ENCODE measurements at places on chromosomes 12 and 14. TPM values are rescaled to one million over a fixed set of nuclear protein-coding genes. Genes with fewer than 3 reads are reported as not detected.

The RNASE3 gene
- total RNA-seq: 0.38 TPM

The PRKAG1 gene
- total RNA-seq: 98.7 TPM

The PSMC6 gene
- total RNA-seq: 76.6 TPM

DNA sequence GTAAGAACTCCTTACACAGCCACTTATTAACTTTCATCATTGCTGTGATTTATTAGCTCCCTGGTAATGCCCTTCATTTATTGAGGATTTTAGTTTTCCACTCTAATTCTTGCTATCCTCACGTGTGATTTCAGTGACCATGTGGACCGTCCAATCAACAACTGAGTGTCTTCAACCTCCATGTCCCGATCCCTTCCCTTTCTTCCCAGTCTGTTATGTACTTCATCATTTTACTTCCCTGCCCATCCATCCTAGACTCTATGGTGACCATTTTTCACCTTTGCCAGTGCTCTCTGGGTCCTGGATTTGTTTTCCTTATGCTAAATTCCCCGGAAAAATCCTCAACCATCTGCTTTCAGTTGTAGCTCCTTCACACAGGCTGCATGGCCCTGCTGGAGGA is 111.0 kb downstream of the MSRB3 start:
- no peak for DNase-seq
- H3K4me3 ChIP-seq: no peak overlapping the region
- no peaks in the 10 kb centered on the region for H3K36me3 ChIP-seq
- H3K4me1 ChIP-seq: peaks cover 15% of the 10 kb centered on the region
- H3K27me3 ChIP-seq: no peaks in the 10 kb centered on the region

DNA sequence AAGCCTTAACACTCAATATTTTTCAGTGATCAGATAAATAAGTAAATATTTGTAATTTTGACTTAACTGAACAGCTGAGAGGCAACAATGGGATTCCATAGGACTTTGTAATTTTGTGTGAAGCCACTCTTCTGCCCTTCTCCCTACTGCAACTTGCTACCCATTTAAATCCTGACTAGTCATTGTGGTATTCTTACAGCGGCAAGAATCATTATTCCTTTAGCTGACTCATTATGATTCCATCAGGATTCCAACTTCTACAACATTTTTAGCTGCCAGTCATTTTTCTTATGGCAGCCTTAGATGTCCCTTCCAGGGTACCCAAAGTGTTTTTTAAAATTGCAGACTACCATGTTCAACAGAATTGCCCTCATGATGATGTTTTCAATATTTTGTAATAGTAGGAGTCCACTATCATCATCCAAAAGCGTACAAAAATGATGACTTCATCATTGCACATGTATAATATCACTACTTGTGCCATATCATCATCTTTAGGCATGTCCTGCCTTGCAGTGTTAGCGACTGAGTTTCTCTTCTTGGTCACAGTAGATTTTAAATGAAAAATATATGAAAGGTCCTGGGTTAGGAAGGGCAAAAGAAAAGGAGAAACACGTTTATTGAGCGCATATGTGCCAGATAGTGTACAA is 5.1 kb upstream of the MAGOHB start:
- no peak for DNase-seq
- no peak overlapping the region for H3K4me3 ChIP-seq
- H3K27ac ChIP-seq: no peak overlapping the region
- no peaks in the 10 kb centered on the region for H3K4me1 ChIP-seq
- H3K36me3 ChIP-seq: no peaks in the 10 kb centered on the region

GRCh38 chr12:120473807-120474615 is 4.5 kb upstream of the SRSF9 start:
- no peak overlapping the region for H3K27ac ChIP-seq
- DNase-seq: no peak
- peaks cover 7% of the 10 kb centered on the region for H3K4me1 ChIP-seq
- no peak overlapping the region for H3K4me3 ChIP-seq
- no peaks in the 10 kb centered on the region for H3K36me3 ChIP-seq

GRCh38 chr14:89681086-89682018 is 264.3 kb upstream of the FOXN3 start:
- no peaks in the 10 kb centered on the region for H3K4me1 ChIP-seq
- no peaks in the 10 kb centered on the region for H3K36me3 ChIP-seq
- no peak overlapping the region for H3K27ac ChIP-seq
- DNase-seq: no peak
- H3K4me3 ChIP-seq: no peak overlapping the region
- no peaks in the 10 kb centered on the region for H3K27me3 ChIP-seq

DNA sequence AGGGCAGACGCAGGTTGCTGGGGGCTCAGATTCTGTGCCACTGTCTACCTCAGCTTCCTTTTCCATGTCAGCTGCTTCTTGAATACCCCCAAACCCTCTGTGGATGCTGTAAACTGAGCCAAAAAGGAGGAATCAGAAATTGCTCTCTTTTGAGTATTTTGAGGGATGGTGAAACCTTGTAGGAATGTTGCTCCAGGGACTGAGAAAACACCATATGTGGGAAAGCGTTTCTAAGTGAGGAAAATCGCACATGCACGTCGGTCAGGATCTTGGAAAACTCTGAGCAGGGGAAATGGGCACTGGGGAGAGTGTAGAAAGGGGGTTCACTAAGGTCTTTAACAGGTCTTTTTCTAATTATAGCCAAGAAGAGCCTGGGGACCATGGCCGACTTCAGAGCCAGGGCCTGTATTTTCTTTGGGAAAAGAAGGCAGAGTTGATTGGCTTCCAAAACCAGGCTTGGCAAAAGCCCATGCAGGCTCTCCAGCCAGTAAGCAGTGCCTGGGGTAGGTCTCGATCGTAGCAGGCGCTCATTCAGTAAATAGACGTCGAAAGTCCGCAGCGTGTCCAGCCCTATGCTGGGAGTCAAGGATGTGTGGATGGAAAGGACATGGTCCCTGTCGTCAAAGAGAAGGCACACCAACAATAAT is 58.0 kb downstream of the NTF3 start:
- H3K27ac ChIP-seq: no peak overlapping the region
- H3K4me3 ChIP-seq: no peak overlapping the region
- DNase-seq: no peak
- H3K27me3 ChIP-seq: no peaks in the 10 kb centered on the region

GRCh38 chr12:32176606-32177005 is 70.0 kb downstream of the BICD1 start:
- H3K4me1 ChIP-seq: peaks cover 3% of the 10 kb centered on the region
- no peaks in the 10 kb centered on the region for H3K27me3 ChIP-seq
- H3K27ac ChIP-seq: no peak overlapping the region
- no peaks in the 10 kb centered on the region for H3K36me3 ChIP-seq

DNA sequence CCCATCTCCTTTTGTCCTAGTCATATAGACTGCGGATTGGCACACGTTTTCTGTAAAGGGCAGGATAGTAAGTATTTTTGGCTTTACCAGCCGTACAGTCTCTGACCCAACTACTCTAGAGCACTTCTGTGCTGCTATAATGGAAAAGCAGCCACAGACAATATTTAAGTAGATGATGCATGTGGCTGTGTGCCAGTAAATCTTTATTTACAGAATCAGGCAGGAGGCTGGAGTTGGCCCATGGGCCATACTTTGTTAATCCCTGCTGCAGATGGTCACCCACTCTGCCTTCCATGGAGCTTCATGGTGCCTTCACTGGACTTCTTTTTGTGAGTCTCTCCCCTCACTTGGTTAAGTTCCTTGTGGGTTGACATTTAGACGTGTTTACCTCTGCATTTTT is 584.5 kb upstream of the TBX3 start:
- DNase-seq: no peak
- H3K27me3 ChIP-seq: no peaks in the 10 kb centered on the region
- H3K4me3 ChIP-seq: no peak overlapping the region
- no peak overlapping the region for H3K27ac ChIP-seq
- H3K36me3 ChIP-seq: no peaks in the 10 kb centered on the region

- H3K4me3 ChIP-seq: no peak overlapping the region
- H3K4me1 ChIP-seq: peaks cover 24% of the 10 kb centered on the region
Observed at GRCh38 chr12:48142818-48143674, 14.3 kb downstream of the ASB8 start.

- DNase-seq: no peak
- H3K4me3 ChIP-seq: no peak overlapping the region
- no peaks in the 10 kb centered on the region for H3K36me3 ChIP-seq
- H3K27me3 ChIP-seq: no peaks in the 10 kb centered on the region
- H3K27ac ChIP-seq: no peak overlapping the region
Observed at GRCh38 chr14:94021416-94022157, 4.6 kb upstream of the OTUB2 start.

DNA sequence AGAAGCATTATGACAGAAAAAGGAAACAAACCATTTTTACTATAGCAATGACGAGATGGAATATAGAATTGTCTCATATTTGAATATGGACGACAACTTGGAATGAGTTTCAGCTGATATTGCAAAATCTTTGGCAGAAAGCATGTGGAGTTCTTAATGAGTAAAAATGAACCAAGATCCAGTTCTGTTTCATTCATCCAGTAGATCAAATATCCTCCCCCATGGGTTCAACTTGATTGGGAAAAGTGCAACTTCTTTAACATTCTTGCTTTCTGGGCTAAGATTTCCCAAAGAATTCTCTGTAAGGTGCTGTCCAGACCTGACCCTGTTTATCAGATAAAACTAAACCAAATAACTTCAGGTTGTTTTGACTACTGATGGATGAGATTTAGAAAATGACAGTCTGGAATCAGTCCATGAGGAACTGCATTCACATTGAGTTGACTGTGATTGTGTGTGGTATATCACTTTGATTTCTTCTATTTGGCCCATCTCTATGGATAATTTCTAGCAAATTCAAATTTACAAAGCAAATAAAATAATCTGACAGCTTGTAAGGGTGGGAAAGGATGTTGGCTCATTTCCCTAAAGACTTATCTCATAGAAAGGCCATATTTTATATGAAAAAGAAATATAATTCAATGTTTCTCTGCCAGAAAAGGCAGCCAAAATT is 267.4 kb downstream of the ADAMTS20 start:
- DNase-seq: no peak
- H3K36me3 ChIP-seq: no peaks in the 10 kb centered on the region
- no peak overlapping the region for H3K27ac ChIP-seq
- no peaks in the 10 kb centered on the region for H3K27me3 ChIP-seq
- no peak overlapping the region for H3K4me3 ChIP-seq

DNA sequence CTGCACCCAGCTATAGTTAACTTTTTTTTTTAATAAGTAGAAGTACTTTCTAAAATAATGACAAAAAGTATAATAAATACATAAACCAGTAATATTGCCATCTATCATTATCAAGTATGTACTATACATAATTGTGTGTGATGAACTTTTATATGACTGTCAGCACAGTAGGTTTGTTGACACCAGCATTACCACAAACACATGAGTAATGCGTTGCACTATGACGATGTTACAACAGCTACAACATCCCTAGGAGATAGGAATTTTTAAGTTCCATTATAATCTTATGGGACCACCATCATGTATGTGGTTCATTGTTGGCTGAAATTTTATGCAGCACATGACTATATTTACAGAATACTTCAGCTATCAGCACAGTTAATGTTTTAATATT is 62.9 kb upstream of the VSX2 start:
- H3K27me3 ChIP-seq: no peaks in the 10 kb centered on the region
- DNase-seq: no peak
- no peaks in the 10 kb centered on the region for H3K4me1 ChIP-seq

- H3K4me1 ChIP-seq: no peaks in the 10 kb centered on the region
- no peak overlapping the region for H3K27ac ChIP-seq
- no peaks in the 10 kb centered on the region for H3K36me3 ChIP-seq
- DNase-seq: no peak
- no peak overlapping the region for H3K4me3 ChIP-seq
- H3K27me3 ChIP-seq: peaks cover 53% of the 10 kb centered on the region
Observed at GRCh38 chr12:54197010-54197409, 8.2 kb upstream of the SMUG1 start.

DNA sequence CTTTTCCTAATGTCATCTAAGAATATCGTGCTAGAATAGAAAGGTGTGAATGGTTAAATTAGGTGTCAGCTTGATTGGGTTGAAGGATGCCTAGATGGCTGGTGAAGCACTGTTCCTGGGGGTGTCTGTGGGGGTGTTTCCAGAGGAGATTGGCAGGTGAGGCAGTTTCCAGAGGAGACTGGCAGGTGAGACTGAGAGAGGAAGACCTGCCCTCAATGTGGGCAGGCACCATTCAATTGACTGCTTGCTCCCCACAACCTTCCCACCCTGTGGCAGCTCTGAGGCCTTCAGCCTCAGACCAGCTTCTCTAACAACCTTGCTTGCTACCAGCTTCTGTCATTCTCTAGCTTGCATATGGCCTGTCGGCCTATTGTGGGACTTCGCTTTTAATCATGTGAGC is 9.2 kb downstream of the RNASE9 start:
- DNase-seq: no peak
- H3K27me3 ChIP-seq: no peaks in the 10 kb centered on the region
- no peak overlapping the region for H3K27ac ChIP-seq
- H3K4me3 ChIP-seq: no peak overlapping the region

DNA sequence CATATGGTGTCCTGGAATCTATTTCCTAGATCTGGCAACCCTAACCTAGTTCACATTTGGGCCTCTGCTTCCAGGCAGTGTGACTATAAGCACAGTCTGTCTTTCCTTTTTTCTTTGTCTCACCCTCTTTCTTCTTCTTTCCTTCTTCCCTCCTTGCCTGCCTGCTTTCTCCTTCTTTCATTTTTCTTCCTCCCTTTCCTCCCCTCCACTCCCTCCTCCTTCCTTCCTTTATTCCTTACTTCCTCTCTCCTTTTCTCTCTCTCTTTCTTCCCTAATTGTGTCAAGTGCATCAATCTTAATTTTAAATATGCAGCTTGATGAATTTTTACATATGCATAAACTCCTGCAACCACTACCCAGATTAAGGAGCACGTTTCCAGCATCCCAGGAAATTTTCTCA is 4.6 kb upstream of the DAO start:
- DNase-seq: no peak
- H3K4me1 ChIP-seq: no peaks in the 10 kb centered on the region
- H3K27me3 ChIP-seq: no peaks in the 10 kb centered on the region
- H3K27ac ChIP-seq: no peak overlapping the region
- no peak overlapping the region for H3K4me3 ChIP-seq
- no peaks in the 10 kb centered on the region for H3K36me3 ChIP-seq

DNA sequence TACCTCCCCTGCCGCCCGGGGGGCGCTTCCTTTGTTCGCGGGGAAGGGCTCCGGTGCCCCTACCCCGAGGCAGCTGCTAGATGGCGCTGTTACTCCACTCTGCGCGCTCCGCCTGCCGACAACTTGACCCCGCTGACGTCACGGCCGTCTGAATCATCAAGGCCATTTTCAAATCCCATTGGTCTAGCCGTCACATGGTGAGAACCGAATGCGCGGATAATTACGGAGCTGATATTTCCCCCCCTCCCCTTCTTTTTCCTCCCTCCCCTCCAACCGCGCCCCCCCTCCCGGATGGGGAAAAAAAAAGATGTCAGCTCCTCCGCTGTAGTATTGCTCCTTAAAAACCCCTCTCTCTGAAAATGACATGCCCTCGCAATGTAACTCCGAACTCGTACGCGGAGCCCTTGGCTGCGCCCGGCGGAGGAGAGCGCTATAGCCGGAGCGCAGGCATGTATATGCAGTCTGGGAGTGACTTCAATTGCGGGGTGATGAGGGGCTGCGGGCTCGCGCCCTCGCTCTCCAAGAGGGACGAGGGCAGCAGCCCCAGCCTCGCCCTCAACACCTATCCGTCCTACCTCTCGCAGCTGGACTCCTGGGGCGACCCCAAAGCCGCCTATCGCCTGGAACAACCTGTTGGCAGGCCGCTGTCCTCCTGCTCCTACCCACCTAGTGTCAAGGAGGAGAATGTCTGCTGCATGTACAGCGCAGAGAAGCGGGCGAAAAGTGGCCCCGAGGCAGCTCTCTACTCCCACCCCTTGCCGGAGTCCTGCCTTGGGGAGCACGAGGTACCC is at the start of gene HOXC10:
Gene HOXC10 (plus strand): TSS at position 246 of the 791 bp plus-strand sequence. CDS start 114 bp downstream, at position 360.
- no peaks in the 10 kb centered on the region for H3K4me1 ChIP-seq
- no peak within 1 kb of the TSS for H3K27ac ChIP-seq
- no peaks in the 10 kb centered on the region for H3K36me3 ChIP-seq
- H3K4me3 ChIP-seq: no peak within 1 kb of the TSS
- peak; percentile 63 for DNase-seq
- peaks cover 96% of the 10 kb centered on the region for H3K27me3 ChIP-seq
